Activated T-cell treated with anti-CD3 and anti-CD28 coated beads for 4 hours (primary cell): ENCODE measurements at places on chromosomes 4 and X.

GRCh38 chrX:53595266-53595810 lies 91.2 kb downstream of the HUWE1 start:
- no peak for DNase-seq

GRCh38 chr4:113471146-113471860 lies 290.2 kb downstream of the CAMK2D start:
- DNase-seq, result no peak

DNA sequence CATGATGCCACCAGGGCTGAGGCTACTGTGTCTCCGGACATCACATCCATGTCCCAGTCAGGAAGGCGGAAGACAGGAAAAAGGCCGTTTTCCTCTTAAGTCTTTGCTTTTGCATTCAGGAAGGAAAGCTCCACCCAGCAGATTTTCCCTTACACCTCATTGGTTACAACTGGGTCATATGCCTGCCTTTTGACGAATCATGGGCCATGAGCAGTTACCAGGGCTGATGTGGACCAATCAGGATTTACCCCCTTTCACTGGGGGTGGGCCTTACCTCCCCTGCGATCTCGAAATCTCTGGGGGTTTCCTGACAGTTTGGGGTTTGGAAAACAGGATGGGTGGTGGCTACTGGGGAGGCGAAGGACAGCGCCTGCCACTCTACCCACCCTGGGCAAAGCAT lies 52.5 kb upstream of the GRPEL1 start:
- DNase-seq, result no peak

DNA sequence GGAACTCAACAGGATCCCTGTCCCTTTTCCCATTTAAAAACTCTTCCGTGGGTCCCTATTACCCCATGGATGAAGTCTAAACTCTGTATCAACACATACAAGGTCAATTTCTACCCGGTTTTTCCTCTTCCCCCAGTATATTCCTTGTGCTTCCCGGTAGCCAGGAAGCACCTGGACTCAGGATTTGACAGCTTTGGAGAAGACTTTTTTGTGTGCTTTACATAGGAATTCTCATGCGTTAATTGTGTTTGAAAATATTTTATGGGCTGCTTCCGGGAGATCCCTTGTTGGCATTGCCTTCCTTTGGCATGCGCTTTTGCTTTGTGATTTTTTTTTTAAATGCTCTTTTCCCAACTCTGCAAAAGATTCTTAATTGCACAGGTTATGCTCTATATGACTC lies 7.2 kb downstream of the SMS start:
- DNase-seq, result no peak

GRCh38 chr4:68494688-68495087 lies 47.4 kb downstream of the TMPRSS11E start:
- DNase-seq, result no peak

- DNase-seq, result no peak
Observed at GRCh38 chrX:15816886-15817285, 26.6 kb downstream of the ZRSR2 start.

DNA sequence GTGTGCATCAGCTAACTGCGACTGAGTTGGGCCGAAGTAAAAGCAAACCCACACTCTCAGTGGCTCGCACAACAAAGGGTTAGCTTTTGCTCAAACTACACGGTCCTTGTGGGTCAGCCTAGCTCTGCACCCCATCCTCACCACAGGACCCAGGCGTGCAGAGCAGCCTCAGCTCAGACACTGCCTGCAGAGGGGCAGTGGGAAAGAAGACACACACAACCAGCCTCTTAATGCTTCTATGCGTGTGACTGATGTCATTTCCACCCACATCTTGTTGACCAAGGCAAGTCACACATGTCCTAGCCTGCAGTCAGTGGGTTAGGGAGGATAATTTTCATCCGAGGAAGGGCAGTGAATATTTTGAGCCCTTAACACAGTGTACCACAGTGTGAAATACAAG lies 40.5 kb downstream of the HMGB2 start:
- DNase-seq, result no peak

DNA sequence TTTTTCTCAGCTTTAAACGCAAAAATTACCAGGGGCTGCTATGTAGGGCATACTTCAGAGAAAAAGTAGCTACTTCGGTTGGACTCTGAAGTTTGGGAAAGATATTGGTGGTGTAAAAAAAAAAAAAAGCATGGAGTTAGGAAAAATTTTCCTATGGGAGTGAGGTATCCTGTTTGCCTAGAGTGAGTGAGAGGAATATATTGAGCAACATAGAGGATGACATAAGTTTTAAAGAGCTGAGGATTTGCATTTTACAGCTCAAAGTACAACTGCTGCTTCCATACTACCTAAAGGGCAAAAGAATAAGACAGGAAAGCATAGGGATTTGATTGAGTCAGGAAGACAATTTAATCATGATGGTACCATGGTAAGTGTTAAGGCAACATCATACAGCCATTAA lies 7.3 kb downstream of the GPRASP1 start:
- no peak for DNase-seq

GRCh38 chrX:68651110-68651509 lies 3.6 kb downstream of the STARD8 start:
- no peak for DNase-seq

DNA sequence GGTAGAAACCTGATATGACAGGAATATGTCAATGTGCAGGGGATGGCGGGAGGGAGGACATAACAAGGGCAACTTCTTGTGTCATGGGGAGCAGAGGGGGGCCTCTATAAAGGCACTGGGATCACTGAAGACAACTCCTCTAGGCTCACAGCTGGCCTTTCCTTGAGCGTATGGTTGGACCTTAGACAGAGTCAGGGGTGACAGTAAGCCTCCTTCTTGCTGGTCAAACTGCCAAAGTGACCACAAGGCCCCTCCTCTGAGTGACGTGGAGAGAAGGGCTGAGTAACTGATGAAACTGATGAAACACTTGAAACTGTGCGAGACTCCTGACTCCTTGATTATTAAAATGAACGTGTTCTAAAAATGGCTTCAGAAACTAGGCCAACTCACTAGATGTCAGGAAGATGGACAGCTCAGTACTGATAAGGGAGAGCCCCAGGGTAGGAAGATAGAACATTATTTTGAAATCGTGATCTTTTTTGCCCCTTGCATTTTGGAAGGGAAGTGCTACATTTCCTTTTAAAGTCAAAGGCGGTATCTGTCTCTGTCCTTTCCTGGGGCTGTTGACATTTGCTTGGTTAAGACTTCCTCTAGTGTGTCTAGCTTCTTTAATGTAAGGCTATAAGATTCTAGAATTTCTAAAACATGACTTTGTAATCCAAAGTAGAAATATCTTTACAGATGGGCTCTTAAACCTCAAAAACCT lies 1.6 kb downstream of the RAB33A start:
- no peak for DNase-seq

DNA sequence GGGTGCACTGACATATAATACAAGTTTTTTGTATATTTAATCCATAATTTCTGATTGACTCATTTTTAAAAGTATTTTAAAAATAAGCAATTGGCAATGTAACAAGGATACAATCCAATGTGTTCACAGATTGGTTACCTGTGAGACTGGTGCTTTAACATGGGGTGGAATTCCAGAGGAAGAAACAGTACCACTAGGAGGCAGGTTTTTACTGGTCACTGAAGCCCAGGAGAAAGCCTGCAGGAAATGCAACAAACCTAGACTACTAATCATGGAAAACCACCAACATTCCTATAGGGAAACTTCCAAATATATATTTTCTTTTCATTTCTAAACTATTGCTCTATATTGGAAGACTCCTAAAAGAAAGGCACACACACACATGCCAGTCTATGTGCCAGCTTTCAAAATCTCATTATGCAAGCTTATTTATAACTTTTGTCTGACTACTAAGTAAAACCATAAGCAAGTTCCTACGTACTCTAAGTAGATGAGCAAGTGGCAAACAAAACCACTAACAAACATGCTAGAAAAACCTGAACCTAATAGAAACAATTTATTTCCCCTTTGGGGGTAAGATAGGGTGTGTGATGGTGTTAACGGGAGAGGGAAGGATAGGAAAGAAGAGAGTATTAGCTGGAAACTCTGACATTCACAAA lies 19.2 kb downstream of the G3BP2 start:
- DNase-seq, result no peak

- DNase-seq, result no peak
Observed at GRCh38 chr4:2256781-2257191, 5.1 kb downstream of the MXD4 start.

- no peak for DNase-seq
Observed at GRCh38 chr4:165873298-165874071, 448 bp downstream of the TLL1 start.

GRCh38 chr4:76087007-76087769 lies 12.7 kb downstream of the ART3 start:
- no peak for DNase-seq

DNA sequence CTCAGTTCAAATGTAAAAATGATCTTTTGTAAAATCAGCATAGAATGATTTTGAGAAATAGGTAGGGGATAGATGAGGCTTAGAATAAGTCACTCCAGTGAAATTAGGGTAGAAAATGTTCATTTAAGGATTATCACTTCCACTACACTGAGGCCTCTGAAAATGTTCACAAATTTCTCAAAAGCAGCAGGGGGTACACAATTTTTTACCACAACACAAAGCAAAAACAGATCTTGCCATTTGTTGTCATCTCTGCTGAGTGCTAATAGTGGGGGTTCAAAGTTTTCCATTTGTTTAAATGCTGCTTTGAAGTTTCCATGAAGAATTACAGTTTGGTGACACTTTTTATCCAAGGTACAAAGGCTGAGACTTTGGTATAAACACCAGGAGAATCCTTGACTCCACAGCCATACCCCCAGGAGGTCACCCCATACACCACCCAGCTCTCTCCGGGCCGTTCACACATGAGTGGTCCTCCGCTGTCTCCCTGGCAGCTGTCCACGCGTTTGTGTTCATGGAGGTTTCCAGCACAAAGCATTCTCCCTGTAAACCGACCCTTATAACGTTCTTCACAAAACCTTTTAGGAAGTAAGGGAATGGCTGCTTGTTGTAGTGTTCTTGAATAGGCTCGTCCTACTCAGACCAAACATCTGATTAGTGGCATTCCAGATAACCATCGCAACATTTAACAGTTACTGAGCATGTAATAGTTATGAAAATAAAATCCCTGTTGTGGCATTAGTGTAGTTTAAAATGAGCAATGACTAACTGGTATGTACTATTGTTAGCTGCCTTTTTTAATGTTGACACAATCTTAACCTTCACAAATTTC lies 71.0 kb downstream of the PRSS12 start:
- no peak for DNase-seq

DNA sequence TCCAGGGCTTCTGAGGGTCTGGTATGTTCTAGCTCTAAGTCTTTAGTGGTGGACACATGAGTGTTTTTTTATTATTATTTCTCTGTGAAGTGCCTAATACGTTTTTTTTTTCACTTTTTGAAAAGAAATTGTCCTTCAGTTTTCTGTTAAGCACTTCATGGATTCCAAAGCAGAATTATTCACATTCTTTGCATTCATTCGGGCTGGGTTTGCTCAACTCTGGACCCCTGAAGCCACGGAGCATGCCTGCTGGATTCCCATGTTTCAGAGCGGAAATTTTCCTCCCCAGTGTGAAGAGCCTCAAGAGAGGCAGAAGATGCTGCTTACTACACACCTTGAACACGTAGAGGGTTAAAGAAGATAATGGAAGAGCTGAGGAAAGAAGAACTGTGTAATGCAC lies 107.5 kb downstream of the EGF start:
- no peak for DNase-seq

DNA sequence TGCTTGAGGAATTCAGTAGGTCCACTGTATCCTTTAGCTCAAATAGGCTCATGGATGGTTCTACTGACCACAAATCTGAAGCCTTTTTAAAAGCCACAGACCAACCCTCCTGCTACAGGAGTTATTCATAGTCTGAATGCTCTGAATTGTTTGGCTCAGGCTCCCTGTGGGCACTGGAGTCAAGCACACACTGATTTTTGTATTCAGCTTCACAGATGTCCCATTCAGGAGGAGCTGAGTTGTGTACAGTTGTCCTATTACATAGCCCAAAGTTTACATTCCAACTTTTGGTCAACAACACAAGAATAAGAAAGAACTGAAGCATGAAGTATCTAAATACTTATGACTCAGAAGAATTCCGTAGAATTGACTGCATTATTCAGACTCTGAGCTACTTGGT lies 243.9 kb downstream of the UNC5C start:
- no peak for DNase-seq
